ENCODE measurements at places on chromosomes 1 and 21. TPM values are rescaled to one million over a fixed set of nuclear protein-coding genes. Genes with fewer than 3 reads are reported as not detected.
A peak's percentile ranks its signal among the peaks of the same experiment; 100 is the strongest.

- DNase-seq, result peak; percentile 52
Measured at GRCh38 chr21:44710756-44711326, 531 bp downstream of the TSPEAR start.

- DNase-seq, result no peak
Measured at GRCh38 chr1:47616906-47617305, 179.1 kb downstream of the FOXD2 start.

- DNase-seq, result no peak
Measured at GRCh38 chr1:8349473-8349865, 31.6 kb downstream of the SLC45A1 start.

DNA sequence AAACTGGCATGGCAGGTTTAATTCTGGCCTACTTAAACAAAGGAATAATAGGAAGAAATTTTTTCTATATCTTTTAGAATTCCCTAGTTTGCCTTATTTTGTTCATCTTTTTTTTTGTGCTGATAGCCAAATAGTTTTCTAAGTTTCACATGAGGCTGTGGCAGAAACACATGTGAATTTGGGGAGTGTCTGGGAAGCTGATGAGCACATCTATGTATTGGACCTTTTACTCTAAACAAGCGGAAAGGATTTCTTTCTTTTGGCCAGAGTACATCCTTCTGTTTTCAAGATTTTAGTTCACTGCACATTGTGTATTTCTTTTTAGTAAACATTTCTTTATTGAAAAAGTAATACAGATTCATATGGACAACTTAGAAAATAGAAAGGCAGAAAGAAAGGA is 5.6 kb downstream of the EEIG2 start:
- DNase-seq, result no peak

TLR5 gene
- polyA plus RNA-seq, result 0.18 TPM

All from foreskin keratinocyte (primary cell).